ENCODE measurements at places on chromosomes 4 and X.

GRCh38 chrX:129872524-129872923 lies 28.8 kb upstream of the ZDHHC9 start:
- DNase-seq, result no peak

DNA sequence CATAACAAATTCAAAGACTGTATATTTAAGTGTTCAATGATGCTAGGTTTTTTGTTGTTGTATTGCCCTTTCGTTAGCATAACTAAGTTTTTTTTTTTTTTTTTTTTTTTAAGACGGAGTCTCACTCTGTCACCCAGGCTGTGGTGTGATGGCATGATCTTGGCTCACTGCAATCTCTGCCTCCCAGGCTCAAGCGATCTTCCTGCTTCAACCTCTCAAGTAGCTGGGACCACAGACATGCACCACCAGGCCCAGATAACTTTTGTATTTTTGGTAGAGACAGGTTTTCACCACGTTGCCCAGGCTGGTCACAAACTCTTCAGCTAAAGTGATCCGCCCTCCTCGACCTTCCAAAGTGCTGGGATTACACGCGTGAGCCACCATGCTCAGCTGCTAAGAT lies 7.0 kb downstream of the SH3BGRL start:
- no peak for DNase-seq

DNA sequence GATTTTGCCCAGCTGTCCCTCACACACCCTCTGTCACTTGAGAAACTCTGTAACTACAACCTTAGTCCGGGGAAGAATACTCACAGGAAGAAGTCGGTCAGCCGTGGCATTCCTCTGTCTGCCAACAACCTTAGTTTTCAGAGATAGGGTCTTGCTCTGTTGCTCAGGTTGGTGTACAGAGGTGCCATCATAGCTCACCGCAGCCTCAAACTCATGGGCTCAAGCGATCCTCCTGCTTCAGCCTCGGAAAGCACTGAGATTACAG lies 12.2 kb upstream of the SPCS3 start:
- no peak for DNase-seq

GRCh38 chr4:120683897-120684540 lies 238.5 kb downstream of the PRDM5 start:
- no peak for DNase-seq

- no peak for DNase-seq
Observed at GRCh38 chrX:154117566-154117965, 20.0 kb upstream of the MECP2 start.

Measured in C1 segment of cervical spinal cord (tissue), 14 donors.